Activated T-cell treated with anti-CD3 and anti-CD28 coated beads for 24 hours (primary cell): ENCODE measurements at places on chromosomes 2 and 18.

- DNase-seq = no peak
Measured at GRCh38 chr2:42328148-42328833, 32.7 kb downstream of the COX7A2L start.

DNA sequence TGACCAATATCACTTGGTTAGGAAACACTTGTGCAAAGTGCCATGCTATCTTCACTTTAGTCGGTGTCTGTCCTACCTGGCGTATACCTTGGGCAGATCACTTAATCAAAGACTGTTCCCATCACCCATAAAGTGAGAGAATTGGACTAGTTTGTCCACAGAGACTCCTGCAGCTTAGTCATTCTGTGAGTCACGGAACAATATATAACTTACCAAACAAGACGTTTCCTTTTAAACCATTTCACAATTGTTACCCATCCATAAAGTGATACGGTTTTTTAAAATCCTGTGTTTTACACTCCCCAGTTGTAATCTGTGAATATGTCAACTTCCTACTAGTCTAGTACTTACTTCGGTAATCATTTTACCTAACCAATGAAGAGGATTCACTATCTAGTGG lies 499.3 kb upstream of the SMIM21 start:
- no peak for DNase-seq

- no peak for DNase-seq
Measured at GRCh38 chr2:216219861-216220260, 110.7 kb downstream of the XRCC5 start.

DNA sequence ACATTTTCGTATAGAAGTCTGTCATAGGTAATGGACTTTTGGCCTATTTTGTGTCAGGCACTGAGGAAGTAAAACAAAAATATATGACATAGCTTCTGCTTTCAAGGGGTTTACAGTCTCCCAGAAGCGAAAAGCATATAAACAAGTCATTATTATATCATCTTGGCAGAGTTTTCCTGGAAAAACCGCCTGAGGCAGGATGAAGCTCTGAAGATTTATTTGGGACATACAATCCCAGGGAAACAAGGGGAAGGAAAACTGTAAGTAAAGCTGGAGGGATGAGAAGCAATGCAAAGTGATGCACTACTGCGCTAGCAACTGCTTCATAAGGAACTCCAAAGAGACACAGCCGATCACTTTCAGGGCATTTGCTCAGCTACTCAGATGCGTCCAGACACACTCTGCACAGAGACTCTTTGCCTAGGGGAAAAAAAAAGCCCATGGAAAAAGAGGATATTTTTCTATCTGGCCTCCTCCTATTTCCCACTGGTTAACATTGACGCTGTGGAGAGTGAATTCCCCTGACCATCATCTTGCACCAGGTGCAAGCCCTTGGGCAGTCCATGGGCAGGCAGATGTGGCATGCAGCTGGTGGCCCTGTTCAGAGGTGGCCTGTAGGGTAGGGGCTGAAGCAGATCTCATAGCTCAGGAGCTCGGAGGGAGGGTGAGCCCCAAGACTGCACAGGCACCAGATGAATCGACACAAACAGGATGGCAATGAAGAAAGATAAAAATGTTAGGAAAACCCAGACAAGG lies 158.1 kb downstream of the METTL4 start:
- no peak for DNase-seq

DNA sequence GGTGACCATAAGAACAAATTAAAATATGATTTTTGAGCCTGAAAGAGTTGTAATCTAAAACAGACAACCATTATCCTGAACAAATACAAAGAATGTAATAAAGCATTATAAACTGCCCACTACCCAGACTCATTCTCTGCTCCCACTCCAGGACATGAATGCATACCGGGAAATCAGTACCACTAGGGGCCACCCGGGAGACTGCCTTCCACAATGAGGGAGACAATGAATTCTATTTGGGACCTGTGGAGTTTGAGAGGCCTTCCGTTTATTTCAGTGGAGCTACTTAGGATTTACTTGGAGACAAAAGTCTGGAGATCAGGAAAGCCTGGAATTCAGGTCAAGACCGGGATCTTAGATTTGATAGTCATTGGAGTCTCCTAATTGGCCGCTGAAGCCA lies 50.0 kb downstream of the NAB1 start:
- no peak for DNase-seq

DNA sequence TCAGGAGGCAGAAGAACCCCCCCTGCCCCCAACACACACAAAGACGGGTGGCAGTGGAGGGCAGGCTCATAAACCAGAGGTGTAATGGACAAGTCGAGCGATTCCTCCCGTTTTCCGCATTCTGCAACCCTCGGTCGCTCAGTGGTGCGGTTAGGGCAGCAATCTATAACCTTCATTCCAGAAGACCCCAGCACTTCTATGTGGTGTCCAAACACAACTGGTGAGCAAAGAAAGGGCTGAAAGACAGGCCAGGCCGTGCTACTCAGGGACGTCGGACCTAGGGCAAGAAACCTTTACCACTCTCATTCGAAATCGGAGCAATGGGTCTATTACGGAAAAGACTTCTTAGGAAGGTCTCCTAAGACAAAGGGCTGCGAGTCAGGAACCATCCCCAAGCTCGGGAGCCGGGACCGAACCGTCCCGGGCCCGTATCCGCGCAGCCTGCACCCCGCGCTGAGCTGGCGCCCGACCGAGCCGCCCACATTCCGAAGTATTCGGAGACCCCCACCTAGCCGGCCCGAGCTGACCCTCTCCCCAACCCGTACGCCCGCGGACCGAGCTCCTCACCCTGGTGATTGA lies 568 bp downstream of the ARL5A start:
- peak; percentile 11 for DNase-seq

DNA sequence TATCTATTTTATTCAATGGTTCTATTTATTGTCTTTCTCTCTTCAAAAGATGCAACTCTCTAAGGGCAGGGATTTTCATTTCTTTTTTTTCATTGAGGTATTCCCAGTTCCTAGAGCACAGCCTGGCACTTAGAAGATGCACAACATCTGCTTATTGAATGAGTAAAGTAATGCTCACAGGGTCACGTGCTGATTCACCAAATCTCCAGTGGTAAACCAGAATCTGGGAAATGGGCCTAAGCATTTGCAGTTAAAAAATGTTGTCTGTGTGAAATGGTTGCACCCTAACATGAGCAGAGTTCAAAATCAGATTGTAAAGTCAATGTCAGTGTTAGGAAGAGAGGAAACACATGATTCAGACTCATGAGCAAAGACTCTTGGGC lies 15.8 kb downstream of the SLC8A1 start:
- no peak for DNase-seq

DNA sequence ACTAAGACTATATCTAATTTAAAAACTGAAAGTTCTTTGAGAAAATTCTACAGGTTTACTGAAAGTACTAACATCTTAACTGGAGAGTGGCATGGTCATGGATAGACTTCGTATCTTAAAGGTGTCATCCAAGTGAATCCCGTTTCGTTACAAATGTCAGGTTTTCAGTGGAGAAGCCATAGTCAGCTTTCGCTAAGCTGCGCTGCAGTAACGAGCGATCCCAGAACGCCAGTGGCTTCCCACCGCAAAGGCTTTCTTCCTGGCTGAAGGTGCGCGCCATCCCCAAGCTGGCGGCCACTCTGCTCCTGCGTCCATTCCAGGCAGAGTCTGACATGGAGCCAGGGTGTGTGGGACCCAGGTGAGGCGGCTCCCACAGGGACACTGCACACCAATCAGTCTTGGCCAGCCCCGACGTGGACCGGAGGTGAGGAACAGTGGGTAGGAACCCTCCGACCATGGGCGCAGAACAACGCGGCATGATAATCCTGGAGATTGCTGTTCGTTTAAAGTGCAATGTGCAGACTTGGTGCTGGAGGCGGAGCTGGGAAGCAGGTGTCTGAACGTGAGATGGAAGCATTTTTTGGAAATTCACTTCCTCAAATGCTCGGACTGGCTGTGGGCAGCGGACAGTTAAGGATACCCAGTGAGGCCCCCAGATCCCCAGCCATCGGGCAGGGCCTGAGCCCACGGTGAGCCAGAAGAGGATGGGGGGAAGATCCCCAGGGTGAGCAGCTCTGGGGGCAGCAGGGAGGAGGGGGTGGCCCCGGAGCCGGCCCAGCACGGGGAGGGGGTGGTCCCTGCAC lies 27.8 kb upstream of the KCNG2 start:
- DNase-seq = no peak

- DNase-seq = no peak
Measured at GRCh38 chr2:30233271-30234009, 2.1 kb downstream of the LBH start.

DNA sequence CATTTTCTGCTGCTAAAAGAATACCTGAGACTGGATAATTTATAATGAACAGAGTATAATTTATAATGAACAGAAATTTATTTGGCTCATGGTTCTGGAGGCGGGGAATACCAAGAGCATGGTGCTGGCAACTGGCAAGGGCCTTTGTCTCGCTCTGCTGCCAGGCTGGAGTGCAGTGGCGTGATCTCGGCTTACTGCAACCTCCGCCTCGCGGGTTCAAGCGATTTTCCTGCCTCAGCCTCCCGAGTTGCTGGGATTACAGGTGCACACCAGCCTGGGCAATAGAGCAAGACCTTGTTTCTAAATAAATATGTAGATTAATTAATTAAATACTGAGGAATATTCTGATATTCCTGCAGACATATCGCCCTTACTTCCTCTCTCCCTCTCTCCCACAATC lies 1610.8 kb downstream of the SUCLG1 start:
- DNase-seq = no peak

DNA sequence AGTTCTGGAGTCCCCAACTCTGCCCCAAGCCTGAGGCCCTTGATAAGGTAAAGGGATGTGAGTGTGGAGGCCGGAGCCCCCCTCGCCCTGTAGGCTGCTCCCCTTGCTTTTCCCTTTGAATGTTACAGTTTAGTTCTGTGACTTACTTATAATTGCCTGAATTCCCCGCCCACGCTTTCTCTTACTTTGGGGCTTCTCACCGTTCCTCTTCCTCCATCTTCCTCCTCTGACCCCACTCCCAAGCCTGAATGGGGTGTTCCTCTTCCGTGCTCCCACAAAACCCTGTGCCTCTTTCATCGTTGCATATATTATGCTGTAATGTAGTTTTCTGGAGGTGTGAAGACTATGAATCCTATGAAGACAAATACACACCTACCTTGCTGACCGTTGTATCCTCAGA lies 15.0 kb upstream of the IL1RN start:
- no peak for DNase-seq

DNA sequence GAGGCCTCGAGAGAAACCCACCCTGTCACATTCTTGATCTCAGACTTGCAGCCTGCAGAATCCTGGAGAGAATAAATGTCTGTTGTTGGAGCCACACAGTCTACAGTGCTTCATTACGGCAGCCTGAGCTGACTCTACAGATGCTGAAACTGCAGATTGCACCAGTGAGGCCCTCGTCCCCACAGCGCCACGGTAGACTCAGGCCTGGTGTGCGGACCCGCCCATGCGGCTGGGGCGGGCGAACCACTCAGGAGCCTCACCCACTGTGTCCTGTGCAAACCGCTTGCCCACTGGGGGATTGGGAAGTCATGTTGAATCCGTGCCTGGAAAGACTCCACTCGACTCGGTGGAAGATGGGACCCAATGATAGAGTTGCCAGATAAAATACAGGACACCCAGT lies 125.2 kb upstream of the COPS8 start:
- no peak for DNase-seq

DNA sequence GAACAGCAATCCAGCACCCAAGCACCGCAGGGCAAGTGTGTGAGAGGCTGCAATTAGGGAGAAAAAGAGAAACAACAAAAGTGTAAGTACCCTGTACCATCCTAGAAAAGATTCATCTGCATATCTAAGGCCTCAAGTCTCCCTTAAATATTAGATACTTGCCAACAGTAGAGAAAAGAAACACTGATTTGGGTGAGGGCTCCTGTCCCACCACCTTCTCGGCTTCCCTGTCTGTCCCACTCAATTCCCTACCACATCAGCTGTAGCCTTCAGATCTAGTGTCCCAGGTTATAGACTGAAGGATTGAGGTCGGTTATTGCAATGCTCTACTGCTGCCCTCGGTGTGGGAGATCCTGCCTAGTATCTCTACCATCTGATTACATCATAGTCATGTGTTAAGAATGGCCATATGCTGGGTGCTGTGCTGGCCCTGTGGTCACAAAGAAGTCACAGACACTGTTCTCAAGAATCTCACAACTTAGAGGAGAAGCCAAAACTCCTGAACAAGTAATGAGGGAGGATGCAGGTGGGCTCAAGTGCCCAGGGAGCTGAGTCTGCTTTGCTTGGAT lies 2.5 kb downstream of the RAX start:
- DNase-seq = no peak

GRCh38 chr2:239905884-239906654 lies 119.1 kb downstream of the NDUFA10 start:
- no peak for DNase-seq

- DNase-seq = no peak
Measured at GRCh38 chr18:24979235-24979634, 372.7 kb downstream of the ZNF521 start.

DNA sequence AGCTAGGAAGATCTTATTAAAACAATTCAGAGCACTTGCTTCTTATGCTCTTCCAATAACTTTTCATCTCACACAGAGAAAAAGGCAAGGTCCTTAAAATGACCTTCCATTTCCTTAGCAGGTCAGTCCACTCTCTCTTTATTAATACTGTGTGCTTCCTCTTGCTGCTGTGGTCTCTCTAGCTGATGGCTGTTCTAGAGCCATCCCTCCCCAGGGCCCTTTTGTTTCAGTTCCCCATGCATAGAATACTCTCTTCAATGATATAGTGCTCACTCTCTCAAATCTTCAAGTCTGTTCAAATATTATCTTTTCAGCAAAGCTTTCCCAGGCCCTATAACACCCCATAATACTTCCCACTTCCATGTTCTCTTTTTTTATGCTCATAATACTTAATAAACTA lies 469.3 kb downstream of the METTL4 start:
- no peak for DNase-seq

DNA sequence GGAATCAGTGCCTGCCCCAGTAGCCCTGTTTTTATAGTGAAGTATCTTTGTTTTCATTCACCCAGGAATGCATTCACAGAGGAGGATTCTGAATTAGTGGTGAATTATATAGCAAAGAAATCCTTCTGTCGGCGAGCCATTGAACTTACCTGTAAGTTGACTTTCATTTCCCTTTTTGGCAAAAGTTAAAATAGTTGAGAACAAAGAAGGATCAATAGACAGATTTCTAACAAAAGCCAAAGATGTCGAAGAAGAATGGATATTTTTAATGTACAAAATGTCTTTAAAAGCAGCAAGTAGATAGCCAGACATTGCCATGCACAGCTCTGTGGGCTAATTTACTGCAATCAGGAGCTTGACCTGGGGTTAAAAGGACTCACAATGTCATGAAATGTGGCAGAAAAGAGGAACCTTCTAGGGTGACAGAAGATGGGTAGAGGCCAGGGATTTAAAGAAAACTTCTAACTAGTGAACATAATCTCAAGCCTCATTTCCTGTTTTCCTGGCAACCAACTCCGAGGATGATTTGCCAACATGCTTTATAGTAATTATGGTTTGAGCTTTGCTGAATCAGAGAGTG lies 53.8 kb upstream of the TMEM87B start:
- DNase-seq = no peak

- DNase-seq = no peak
Measured at GRCh38 chr18:2169656-2170055, 401.6 kb downstream of the METTL4 start.
